ENCODE measurements at places on chromosomes 12 and 14.

- no peak for DNase-seq
Measured at GRCh38 chr14:106021832-106022231, 495.4 kb downstream of the TMEM121 start.

GRCh38 chr12:93397412-93397811 is 19.7 kb downstream of the NUDT4 start:
- no peak for DNase-seq

GRCh38 chr12:109110988-109111495 is 5.3 kb upstream of the ACACB start:
- DNase-seq, result peak; percentile 52

DNA sequence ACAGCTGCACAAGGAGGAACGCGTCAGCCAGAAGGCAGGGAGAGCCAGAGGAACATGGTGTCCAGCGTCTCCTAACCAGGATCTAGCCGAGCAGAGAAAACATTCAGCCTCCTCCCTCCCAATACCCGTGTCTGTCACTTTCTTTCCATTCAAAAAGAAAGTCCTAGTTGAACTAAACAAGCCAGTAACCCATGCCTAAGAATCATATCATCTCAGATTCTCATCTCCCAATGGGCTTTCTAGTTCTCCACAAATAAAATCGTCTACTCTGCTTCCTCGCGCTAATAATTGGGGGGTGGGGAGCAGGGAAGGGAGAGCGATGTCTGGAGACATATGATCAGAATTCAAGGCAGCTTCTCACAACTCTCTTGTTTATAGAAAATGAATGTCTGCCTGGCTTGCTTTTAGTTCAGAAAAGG is 7.4 kb downstream of the NKX2-1 start:
- DNase-seq, result no peak

- no peak for DNase-seq
Measured at GRCh38 chr12:98179151-98179550, 336.2 kb upstream of the TMPO start.

DNA sequence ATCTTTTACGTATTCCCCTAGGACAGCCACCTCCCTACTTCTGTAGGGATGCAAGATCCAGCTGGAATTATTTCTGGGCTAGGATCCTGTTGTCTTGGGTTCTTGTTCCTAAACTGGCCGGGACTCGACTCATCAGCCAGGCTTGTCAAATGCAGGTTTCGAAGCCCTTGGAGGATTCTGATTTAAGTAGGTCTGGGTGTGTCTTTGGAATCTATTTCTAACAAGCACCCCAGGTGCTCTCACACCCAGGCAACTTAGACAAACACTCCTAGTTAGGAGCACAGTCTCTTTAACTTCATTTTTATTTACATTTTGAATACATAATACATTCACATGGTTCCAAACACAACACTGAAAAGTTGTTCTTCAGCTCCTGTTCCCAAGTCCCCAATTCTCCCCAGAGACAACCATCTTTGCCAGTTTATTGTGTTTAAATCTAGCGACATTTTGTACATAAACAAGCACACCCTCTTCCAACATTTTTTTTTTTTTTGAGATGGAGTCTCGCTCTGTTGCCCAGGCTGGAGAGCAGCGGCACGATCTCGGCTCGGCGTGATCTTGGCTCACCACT is 20.9 kb downstream of the MORN3 start:
- no peak for DNase-seq

GRCh38 chr14:70009961-70010360 is 130.7 kb downstream of the SMOC1 start:
- no peak for DNase-seq

DNA sequence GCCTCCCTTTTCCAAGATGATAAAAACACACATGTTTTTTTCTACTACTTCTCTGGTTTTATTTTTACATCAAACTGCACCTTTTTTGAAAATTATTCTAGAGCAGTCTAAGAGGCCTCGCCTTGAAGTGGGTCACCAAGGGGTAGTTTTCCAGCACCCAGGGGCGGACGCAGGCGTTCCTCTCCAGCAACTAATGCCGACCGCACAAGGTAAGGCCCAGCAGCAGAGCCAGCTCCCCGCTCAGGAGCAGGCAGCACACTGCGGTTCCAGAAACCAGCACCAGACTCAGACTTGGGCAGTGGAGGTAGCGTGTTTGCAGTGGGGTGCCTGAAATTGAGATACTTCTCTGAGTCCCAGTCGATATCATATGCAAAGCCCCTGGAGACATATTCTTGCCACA is 31.6 kb downstream of the EP400 start:
- DNase-seq, result no peak

DNA sequence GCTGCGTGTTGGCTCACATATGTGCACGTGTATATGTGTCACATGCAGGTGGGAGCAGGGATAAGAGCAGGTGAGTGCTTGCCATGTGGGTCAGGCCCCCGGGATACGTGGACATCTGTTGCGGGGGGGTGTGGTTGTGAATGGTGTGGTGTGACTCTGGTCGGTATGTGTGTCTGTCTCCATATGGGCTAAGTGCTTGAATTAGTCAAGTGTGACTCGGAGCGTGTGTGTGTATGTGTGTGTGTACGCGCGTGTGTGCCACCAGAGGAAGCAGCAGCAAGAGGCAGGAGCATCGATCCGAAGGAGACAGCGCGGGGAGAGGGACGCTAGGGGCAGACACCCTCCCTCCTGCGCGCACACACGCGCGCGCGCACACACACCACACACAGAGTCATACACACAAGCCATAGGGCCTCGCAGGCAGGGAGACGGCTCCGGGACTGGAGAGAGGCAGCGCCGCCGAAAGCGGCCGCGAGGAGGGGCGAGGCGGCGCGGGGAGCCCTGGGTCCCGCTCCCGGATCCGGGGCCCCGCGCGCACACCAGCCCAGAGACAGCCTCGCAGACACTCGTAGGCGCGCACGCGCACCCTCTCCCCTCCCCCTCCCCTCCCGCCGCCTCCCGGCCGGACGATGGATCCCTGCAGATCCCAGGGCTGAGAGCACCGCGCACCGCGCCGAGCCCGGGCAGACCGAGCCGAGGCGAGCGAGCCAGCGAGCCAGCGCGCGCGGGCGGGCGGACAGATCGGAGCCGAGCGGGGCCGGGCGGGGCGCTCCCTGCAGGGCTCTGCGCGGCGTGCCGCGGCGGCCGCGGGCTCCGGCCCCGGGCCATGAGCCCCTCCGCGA is at the start of gene ASIC1:
Gene ASIC1 (plus strand): TSS at position 597 of the 842 bp plus-strand sequence. CDS start 1,171 bp downstream, outside the sequence.
- DNase-seq, result peak; percentile 66

- DNase-seq, result no peak
Measured at GRCh38 chr12:19095331-19095730, 34.2 kb upstream of the PLEKHA5 start.

DNA sequence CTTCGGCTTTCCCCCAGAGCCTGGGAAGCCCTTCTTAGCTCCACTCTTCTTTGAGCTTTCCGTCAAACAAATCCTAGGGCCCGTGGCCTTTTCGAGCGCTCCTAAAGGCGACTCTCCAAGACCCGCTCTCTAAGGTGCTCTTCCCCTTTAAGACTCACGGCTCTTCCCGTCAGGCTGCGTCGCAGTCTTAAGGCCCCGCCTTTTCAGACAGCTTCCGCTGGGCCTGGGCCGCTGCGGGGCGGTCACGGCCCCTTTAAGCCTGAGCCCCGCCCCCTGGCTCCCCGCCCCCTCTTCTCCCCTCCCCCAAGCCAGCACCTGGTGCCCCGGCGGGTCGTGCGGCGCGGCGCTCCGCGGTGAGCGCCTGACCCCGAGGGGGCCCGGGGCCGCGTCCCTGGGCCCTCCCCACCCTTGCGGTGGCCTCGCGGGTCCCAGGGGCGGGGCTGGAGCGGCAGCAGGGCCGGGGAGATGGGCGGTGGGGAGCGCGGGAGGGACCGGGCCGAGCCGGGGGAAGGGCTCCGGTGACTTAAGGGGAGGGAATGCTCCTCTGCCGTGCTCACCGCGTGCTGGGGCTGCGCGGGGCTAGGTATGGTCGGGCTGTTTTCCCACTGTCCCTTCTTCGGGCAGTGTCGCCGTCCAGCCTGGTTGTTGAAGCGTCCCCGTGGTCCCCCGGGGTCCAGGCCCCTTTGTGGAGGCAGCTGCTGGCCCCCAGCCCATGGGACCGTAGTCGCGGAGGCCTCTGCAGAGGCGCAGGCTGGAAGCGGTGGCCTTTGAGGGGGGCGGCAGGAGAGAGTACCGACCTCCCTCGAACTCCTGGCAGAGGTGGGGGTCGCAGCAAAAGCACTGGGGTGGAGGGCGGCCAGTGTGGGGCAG is at the start of gene PEX5:
Gene PEX5 (plus strand): TSS at position 289 of the 870 bp plus-strand sequence. CDS start 692 bp downstream, outside the sequence.
- DNase-seq, result peak; percentile 94

DNA sequence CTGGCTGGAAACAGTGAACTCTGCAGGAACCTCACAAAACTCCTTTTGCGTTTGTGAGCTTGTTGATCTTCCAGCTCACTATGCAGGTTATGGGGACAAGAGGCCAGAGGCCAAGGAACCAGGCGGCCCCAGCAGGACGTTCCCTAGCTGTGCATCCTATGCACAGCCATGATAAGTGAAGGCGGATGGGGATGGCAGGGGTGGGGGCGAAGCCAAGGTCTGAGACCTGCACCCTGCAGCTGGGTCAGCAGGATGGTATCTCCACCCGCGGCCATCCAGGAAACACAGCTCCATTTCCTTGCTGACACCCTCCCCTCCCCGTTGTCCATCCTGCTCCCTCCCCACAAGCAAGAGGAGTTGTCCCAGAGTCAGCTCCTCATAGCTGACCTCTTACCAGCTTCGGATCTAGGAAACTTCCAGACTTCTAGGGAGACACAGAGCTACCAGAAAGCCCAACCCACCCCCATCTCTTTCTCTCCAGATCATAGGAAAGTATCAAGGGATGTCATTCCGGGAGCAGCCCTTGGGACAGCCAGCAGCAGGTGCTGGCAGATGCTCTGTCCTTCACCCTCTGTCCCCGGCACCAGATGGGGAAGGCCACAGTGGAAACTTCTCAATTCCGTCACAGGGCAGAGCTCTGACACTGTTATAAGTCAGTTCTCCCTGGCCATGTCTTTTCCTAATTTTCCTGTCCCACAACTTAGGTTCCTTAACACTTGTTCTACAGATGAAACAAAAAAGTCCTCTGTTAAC is 9.4 kb downstream of the ZBTB39 start:
- DNase-seq, result no peak

DNA sequence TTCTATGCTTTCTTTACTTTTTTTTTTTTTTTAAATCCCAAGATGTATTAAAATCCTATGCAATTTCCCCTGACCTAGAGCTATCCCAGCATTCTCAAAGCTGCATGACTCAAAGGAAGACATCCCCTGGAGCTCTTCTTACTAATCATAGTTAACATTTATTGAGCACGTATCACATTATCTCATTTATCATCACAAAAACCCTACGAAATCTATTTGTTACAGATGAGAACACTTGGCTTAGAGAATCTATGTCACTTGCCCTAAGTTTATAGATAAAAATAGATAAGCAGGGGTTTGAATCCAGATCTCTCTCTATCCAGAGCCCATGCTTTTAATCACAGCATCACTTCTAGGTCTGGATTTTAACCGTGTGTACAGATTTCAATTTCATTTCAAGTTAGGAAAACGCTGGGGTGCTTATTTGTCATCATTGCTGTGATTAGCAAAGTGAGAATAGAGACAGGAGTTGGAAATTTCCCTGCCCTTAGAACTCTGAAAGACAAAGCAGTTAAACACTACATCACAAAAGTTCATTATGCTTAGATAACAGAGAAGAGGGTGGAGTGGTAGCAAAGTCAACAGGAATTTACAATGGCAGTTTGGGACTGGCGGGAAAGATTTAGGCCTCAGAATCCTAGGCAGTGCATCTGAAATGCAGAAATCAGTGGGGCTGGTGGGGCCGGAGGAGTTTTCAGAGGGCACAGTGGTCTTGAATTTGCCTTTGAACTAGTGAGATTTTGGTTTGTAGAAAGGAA is 177.7 kb upstream of the FRMD6 start:
- no peak for DNase-seq

DNA sequence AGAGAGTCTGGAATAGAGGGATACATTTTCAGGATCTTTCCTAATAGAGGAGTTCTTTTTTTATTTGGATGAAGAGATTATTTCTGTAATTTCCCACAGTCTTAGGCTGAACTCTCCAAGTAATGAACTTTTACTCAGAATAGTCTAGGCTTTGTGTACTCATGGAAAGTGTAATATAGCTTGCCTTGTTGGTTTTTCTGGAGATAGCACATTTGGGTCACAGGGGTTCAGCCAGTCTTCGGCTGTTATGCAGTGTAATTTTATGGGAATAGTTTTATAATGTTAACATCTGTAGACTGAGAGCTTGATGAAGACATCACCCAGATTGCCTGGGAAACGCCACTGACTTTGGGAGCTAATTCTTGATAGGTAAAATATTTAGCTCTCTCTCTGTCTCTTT is 450.8 kb downstream of the RAD51B start:
- no peak for DNase-seq

GRCh38 chr12:93946542-93947150 is 201.7 kb upstream of the PLXNC1 start:
- no peak for DNase-seq

GRCh38 chr12:93944201-93944600 is 204.2 kb upstream of the PLXNC1 start:
- no peak for DNase-seq

DNA sequence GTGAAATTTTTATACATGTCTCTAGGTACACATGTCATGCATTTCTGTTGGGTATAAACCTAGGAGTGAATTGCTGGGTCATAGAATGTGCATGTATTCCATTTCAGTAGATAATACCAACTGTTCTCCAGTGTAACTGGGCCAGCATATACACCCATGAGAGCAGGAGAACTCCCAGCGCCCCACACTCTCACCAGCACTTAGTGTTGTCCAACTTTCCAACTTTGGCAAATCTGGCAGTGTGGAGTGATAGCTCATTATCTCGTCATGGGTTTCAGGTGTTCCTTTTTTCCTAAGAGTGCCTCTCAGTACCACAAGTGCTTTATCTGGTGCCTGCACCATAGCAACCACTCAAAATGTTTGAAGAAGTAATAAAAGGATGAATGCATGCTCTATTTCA is 40.1 kb downstream of the NGB start:
- no peak for DNase-seq

DNA sequence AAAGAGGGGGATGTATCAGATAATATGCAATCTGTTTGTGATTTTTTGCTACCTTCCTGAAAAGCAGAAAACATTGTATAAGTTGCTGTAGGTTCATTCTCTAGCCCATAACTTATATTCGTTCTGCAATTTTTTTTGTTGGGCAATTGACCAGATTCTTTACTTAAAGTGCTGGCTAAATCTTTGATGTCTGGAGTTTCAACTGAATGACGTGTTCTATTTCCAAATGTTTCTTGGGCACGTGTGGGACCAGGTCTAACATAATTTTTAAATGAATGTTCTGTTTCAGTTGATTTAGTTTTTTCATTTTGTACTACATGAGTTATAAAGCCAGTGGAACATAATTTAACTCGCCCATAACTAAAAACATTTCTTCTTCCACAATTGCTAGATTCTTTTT is 3.8 kb downstream of the MLH3 start:
- no peak for DNase-seq

GRCh38 chr12:21819678-21820077 is 45.2 kb upstream of the KCNJ8 start:
- no peak for DNase-seq

GRCh38 chr14:85619851-85620250 is 89.9 kb downstream of the FLRT2 start:
- DNase-seq, result peak; percentile 5

GRCh38 chr12:80412343-80412953 is 31.6 kb upstream of the PTPRQ start:
- peak; percentile 75 for DNase-seq

GRCh38 chr12:89671469-89671868 is 37.2 kb downstream of the ATP2B1 start:
- no peak for DNase-seq

Data from common myeloid progenitor, CD34-positive (primary cell).